Activated CD4-positive, alpha-beta T cell treated with anti-CD3 and anti-CD28 coated beads, Interleukin-2, amount 10 ng/mL, durations not matched to agents 7 days and 5 days (primary cell): ENCODE measurements at places on chromosomes 12 and 14. TPM values are rescaled to one million over a fixed set of nuclear protein-coding genes. Genes with fewer than 3 reads are reported as not detected.

DNA sequence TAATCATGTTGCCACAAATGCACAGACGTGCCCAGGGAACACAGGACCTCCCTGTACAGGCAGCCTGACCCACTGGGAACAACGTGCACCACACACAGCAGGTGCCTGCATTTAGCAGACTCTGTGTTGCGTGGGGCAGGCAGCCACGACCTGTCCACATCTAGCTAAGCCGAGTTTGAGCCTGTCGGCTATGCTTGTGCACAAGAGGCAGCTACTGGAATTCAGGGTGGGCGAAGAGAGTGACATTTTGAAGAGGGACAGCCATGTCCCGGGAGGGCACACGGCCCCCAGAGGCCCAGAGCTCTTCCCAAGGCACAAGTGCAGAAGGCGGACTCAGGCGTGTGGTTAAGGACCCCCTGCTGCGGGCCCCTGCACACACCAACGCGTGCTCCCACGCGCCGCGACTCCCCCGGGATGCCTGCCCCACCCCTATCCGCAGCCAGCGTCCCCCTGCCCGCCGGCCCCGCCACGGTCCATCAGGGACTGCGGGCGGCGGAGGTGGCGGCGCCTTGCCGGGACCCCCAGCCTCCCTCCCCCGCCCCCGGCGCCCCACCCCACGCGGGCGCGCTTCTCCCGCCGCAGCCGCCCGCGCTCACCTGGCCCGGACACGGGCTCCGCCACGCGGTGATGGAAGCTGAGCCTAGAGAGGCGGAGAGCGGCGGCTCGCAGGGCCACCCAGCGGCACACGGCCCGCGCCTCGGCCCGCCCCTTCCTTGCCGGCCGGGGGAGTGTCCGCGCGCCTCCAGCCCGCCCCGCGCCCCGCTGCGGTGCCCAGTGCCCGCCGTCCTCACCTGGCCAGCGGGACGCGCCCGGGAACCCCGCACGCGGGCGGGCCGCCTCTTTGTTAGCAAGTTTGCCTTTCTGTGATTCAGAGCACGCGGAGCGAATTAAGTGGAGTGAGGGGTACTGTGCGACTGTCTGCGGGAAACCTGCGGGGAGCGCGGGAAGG is 125.3 kb upstream of the PRMT8 start:
- DNase-seq = no peak

- no peak for DNase-seq
Measured at GRCh38 chr14:58281969-58282368, 16.4 kb upstream of the ARID4A start.

DNA sequence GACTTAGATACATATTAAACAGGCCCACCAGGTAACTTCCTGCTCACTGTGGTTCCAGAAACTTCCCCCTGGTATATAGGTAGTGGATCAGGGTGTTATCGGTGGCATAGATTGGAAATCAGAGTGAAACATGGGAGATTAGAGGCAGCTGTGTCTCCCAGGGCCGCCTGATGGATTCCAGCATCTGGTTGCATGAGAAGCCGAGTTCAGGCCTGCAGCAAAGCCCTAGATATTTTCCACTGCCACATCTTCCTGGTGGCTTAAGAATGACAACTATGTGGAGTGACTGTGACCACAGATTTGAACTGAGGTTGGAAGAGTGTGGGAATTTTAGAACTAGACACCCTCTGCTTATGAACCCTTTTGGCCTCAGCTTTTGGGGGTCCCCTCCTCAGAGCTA is 184.8 kb upstream of the NTF3 start:
- DNase-seq = no peak

DNA sequence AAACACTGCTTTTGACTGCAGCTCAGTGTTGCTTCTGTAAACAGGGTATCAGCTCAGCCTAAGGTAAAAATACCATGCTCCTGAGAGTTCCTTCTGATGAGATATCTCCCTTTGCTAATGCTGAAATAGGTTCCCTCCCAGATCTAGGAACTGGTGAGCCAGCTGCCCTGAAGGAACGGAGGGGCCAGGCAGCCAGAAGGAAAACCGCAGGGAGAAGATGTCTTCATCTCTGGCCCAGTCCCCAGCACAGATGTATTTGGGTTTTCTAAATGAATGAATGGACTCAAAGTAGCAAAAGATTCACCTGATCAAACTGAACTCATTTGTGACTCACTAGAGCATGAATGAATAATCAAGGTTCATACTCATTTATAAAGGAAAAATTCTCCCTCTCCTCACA is 247.8 kb downstream of the MSRB3 start:
- no peak for DNase-seq

DNA sequence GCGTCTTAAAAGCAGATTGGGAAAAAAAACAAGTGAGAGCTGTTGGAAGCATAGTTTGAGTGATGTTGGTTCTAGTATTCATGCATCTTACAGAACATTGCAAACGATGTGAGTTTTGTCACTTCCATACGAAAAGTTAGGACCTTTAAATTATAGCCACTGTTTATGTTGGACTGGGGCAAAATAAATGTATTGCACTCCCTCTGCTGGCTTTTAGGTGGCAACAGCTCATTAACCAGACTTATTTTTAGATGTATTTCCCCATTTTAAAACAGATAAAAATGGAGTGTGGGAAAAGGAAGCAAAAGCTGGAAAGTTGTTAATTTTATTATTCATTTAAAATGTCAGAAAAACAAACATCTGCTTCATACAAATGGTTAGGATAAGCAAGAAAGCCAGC is 111.9 kb downstream of the LGR5 start:
- no peak for DNase-seq

DNA sequence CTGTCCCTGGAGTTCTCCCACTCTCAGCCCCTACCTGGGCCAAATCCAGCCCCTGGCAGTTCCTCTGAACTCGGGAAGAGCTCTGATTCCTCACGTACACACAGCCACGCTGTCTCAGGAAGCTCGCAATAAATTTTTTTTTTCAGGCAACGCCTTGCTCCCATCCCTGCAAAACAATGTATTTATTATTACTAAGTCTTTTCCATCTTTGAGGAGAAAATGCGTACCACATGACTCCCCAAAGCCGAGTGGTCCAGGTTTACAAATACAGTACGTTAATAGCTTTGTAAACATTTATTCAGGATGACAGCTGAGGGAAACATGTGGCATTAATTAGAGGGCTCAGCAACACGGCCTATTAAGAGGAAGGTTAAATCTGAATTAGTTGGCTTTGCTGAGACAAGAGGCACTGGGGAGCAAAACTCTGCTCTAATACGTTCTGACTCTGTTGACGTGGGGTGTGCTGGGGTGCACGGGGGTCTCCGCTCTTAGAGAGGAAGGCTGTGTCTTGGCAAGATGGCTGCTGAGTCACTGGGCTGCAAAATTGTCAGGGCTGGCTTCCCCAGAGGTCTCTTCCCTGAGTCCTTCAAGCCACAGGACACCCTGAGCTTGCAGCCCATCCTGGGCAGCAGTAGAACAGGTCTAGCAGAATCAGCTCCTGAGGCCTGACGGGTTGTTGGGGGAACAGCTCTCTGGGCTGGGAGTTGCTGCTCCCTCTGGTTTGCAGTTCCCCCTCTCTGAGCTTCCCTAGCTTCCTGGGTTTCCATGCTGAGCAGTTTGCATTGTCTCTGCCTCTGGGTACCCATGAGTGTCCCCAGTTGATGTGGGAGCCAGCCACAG is 185.2 kb upstream of the TBX3 start:
- DNase-seq = no peak

DNA sequence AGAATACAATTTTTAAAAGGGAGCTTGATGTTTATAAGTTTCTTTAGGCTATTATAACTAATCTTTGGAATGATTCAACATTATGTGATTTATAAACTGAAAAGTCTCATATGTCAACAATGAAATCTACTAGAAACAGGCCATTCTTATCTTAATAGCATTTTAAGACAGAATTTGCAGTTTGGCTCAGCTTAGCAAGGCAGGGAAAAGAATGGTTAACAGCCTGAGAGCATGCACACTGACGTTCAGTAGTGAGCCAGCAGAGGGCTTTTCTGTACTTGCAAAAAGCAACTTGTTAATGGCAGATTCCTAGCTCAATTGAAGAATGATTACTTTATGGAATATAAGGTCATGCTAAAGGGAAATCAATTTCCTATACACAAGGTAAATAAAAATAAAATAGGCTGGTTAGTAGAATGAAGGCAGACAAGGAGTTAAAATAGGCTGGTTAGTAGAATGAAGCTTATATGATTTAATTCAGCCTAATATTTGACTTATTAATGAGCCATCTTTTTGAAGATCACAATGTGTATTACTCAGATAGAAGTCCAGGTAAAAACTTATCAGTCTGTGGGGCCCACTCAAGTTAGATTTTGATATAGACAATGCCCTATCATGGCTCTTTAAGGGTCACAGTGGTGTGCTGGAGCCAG is 95.9 kb downstream of the OTOGL start:
- no peak for DNase-seq

DNA sequence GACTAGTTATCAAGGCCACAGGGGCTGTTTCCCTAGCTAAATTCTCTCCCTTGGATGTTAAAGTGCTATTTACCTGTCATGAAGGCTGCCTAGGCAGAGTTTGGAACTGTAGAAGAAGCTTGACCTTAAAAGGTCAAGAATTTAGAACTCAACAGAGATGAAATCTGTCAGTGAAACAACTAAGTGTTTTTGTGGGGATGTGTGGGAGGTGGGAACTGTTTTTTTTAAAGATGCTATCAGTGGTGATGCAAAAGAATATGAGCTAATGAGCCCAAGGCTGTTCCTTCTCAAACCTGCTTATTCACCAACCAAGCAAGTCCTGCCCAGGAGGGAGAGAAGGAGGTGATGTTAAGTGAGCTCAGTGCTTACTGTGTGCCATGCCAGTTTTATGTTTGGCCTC is 40.8 kb upstream of the POC1B start:
- no peak for DNase-seq

DNA sequence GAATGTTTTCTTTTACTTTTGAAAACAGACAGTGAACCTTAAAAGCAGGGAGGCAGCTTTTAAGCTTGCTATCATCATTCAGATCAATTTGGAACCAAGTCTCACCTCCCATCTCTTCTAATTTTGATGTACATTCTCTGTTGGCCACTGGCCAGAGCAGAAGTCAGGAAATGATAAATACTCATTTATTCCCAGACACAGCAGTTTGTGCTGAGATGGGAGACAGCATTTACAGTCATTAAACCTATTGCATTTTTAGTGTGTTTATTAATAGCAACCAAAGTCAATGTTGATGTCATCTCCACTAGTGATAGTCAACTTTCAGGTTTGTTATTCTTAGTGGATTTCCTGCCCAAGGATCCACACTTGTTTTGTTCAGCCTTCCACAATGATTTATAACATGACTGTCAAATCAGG is 320.0 kb upstream of the ATP2B1 start:
- DNase-seq = no peak

- no peak for DNase-seq
Measured at GRCh38 chr14:101899263-101899662, 65.1 kb upstream of the DYNC1H1 start.

- DNase-seq = no peak
Measured at GRCh38 chr12:80053051-80053790, 46.1 kb upstream of the OTOGL start.

DNA sequence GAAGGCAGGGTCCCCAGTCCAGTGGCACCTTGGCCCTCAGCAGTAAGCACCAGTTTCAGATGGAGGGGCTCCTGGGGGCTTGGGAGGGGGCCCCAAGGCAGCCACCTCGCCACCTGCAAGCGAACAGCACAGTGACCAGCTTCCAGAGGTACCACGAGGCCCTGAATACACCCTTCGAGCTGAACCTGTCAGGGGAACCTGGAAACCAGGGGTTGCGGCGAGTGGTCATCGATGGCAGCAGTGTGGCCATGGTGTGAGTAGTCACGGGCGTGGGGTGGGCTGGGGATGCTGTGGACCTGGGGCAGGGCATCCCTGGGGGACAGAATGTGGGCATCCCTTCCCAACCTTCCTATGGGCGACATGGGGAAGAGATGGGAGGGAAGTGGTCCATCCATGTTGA is 11.2 kb downstream of the NYNRIN start:
- no peak for DNase-seq

DNA sequence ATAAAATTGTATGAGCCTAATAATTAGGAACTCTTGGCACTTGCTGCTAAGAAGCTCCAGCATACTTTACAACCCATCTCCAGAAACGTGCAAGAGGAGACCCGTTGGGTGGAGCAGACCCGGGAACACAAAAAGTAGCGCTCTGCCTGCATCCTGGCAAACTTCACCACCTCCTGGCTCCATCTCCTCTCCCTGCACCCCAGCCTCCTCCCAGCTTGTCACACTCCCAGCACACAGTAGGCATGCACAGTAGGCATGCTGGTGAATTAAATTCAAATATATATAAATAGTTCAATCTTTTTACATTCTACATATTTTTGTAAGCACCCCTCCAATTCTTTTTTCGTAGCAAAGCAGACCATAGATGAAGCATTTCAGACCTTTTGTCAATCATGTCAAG is 1.2 kb downstream of the VSIG10 start:
- no peak for DNase-seq

- no peak for DNase-seq
Measured at GRCh38 chr12:96419576-96420276, 19.5 kb upstream of the CDK17 start.

DNA sequence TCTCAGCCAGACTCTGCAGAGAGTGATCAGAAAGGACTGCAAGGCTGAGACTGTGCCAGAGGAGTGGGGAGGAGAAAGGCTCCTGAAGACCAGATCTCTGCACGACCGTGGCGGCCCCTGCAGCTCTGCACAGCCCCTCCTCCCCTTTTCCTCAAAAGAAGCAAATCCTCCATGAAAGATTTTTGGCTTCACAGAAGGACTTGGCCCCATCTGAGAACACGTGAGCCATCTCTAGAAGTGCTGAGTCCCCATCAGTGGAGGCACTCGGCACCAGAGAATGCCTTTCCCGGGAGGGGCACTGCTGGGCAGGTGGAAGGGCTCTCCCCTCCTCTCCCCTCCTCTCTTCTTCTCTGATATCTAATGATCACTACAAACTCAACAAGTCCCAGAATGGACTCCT is 6.8 kb downstream of the FIGNL2 start:
- DNase-seq = no peak

GRCh38 chr14:66405158-66405557 is 81.0 kb upstream of the CCDC196 start:
- DNase-seq = no peak

The SLC8A3 gene
- not detected for total RNA-seq

The GYS2 gene
- not detected for total RNA-seq

The ALDH2 gene
- total RNA-seq = 0.27 TPM

The GPRC5D gene
- 0.22 TPM for total RNA-seq

The CD27 gene
- total RNA-seq = 115 TPM

The MUCL1 gene
- total RNA-seq = not detected

The GRIP1 gene
- total RNA-seq = 1.6 TPM
